CD4-positive, alpha-beta T cell treated with Interferon gamma for 1 hour (primary cell): ENCODE measurements at places on chromosomes 16 and 17.
A peak's percentile ranks its signal among the peaks of the same experiment; 100 is the strongest.

GRCh38 chr16:88058136-88058535 lies 106.9 kb downstream of the BANP start:
- DNase-seq = no peak

DNA sequence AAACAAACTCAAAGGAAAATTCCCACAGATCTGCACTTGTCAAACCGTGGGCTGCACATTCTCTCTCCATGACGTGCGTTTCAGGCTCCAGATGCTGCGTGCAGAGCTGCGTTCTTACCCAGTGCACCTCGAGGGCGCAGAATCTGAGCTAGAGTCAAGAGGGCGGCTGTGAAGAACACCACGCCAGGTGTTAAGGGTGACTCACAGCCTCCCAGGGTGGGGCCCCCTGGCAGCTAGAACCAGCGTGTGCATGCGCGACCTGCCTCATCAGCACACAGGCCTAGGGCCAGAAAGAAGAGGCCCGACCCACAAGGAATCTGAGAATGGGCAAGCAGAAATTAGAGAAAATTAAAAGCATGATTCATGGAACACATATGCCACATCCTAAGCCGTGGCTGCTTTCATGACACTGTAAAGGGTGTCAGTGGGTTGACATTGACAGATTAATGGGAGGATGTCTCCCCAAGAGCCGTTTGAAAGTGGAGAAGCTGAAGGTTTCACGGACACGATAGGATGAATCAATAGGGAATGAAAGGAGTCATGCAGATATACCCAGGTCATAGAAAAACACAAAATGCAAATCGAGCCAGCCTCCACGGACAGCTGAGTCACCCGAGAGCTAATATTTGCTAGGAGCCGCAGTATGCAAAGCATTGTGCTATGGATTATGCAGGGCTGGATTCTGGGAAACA lies 29.0 kb downstream of the MARCHF10 start:
- no peak for DNase-seq

DNA sequence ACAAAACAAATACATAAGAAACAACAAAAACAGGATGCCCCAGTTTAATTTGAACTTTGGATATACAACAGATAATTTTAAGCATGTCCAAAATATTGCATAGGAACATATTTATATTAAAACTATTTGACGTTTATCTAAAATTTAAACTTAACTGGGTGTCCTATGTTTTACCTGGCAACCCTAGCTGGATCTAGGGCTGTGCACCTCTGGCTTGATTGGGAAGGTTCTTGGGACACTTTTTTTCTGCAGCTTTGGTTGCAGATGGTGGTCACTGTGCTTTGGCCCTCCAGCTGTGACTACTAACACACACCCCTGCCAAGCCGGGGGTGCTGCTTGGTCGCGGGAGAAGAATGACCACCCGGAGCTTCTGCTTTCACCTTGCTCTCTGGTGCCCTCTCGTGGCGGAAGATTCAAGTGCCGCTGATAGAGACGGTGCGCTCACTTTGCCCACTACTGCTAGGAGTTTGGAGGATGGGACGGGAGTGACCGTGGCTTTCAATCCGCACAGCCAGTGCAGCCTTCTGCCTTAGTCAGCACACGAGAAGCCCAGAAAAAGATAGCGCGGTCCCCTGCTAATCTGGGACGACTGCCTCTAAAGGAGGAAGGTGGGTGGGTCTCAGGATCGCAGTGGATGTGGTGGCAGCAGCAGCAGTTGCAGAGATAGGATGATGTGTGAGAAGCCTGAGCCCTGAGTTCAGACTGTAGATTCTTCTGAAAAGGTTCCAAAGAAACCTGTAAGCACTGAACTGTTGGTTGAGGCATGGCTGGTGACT lies 6.7 kb downstream of the SPACA3 start:
- peak; percentile 30 for DNase-seq

DNA sequence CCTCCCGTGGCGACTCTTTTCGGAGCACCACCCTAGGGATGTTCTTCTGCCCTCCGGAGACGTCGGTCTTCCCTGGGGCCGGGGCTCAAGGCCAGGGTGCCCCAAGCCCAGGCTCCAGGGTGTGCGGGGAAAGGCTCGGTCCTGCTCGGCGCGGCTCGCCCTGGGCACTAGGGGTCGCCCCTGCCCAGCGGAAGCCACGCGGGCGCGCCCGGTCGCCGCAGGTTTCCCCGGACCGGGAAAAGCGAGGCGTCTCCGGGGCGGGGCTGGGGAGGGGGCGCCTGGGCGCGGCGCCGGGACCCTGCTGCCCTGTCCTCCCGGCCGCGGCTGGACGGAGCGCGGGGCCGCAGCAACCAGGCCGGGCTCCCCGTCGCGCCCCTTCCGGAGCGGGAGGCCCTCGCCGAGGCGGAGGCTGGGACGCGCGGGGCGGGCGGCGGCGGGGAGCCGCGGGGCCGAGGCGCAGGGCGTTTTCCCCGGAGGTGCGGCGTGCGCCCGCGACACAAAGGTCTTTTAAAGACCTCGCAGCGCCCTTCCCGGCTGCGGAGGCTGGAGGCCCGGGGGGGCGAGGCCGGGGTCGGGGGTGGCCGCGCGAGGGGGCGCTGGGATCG lies 76.4 kb downstream of the MRC2 start:
- peak; percentile 65 for DNase-seq

DNA sequence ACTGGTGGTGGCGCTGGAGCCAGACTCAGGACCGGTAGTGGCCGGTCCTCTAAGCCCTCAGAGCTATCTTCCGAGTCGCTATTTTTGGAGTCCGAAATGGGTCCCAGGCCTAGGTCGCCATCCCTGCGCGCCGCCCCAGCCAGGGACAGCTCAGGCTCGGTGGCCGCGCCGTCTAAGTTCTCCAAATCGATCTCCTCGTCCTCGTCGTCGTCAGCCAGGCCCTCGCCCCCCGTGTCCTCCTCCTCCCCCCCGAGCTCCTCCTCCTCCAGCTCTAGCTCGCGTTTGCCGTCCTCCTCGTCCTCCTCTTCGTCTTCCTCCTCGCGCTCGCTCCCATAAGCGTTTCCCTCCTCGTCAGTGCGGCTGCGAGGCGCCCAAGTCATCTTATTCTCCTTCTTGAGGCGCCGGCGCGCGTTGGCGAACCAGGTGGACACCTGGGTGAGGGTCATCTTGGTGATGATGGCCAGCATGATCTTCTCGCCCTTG lies 1.6 kb downstream of the IRX3 start:
- DNase-seq = no peak

GRCh38 chr16:27945233-27945973 lies 118.1 kb downstream of the GSG1L start:
- no peak for DNase-seq

- no peak for DNase-seq
These were observed 52.0 kb downstream of the ABHD15 start for GRCh38 chr17:29514792-29515191.

DNA sequence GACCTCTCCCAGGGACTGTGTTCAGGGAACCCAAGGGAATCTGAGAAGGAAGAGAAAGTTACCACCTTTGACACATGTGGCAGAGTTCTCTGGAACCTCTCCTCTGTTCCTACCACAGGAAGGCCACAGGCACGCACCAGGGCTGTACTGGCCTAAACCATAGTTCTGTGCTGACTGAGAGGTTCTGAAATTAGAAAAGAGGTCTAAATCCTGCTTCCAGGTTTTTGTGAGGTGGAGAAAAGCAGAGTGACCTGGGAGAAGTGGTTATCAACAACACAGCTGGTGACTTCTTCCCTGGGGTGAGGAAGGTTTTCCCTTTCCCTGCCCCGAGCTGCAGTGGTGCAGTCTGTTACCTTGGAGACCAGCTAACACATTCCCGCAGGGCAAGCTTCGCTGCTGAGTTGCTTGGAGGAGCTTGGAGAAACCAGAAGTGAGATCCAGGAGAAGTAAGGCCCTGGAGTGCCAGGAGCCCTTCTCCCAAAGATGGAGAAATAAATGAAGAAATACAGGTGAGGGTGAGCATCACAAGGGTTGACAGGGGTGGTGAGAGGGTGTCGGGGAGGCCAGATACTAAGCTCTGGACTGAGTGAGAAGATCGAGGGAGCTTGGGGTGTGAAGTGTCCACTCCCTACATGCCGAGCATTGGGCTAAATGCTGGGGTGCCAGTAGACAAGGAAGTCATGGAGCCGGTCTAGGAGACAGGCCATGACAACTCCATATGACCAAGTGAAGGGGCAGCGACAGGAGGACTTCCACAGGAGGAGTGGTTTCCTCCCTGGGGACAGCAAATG lies at the start of gene VWA3A:
Gene VWA3A (plus strand): TSS at position 399 of the 791 bp plus-strand sequence. CDS start 97 bp downstream, at position 496.
- DNase-seq = no peak

DNA sequence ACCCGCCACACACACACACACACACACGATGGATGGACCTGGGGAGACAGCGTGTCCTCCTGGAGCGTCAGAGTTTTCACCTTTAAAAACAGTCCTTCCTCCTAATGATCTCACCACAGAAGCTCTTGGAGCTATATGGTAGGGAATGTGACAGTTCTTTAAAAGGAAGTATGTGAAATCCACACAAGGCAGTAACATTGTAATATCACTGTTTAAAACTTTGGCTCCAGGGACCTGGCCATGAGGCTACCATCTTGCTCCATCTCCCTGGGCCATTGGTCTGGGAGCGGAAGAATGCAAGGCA lies 302.4 kb downstream of the SOX9 start:
- DNase-seq = no peak

- no peak for DNase-seq
These were observed 1.6 kb downstream of the SLC47A2 start for GRCh38 chr17:19714542-19715411.

- no peak for DNase-seq
These were observed 15.9 kb downstream of the LITAF start for GRCh38 chr16:11570806-11571205.

DNA sequence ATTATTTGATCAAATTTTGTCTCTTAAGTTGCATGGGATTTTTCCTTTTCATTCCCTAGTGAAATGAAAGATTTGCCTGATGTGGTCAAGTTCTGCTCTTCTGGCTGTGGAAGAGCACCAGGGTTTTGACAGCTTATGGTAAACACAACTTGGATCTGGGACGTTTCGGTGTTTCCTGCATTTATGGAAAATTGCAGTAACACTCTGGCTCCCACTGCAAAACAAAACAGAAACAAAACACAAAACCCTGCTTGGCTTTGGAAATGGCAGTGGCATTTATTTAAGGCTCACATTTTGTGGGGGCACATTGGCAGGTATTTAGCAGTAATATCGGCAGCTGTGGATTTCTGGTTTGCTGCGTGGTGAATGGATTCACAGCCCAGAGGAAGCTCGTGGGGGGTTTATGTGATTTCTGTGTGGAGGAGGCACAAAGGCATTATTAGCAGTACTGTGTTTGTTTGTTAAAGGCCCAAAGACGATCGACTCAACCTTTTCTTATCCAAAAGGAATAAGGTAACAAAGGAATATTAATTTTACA lies 377.8 kb downstream of the SNX29 start:
- DNase-seq = no peak

DNA sequence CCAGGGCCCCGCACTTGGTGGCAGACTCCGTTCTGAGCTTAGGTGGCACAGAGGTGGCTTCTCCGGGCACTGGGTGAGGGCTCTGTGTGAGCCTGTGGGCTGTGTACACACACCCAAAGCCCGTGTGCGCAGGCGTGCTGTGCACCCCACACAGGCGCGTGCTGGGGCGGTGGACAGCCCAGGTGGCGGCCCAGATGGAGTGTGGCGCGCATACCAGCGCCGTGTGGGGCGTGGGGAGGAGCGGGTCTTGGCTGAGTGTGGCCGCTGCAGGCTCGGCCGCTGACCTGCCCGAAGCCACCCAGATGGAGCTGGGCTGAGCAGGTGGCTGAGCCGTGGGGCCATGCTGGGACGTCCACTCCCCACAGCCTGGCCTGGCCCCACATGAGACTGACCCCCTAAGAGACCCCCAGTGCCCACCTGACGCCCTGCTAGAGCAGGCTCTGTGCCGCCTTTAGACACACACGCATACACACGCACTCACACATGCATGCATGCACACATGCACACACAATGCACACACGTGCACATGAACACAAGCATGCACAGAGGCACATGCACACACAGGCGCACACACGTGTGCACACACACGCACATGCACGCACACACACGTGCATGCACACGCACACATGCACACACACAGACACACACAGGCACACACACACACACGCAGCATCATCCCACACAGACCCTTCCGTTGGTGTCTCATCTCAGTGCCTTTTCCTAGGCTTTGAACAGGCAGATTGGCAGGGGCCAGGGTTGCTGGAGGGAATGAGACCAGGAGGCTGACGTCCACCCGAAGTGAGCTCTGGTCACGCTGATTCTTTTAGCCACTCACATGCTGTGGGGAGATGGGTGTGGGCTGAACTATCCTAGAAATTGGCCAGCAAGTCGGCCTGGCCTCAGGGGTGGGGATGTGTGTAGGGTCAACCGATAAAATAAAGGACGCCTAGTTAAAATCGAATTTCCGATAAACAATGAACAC lies 2.1 kb downstream of the PRR35 start:
- DNase-seq = no peak

DNA sequence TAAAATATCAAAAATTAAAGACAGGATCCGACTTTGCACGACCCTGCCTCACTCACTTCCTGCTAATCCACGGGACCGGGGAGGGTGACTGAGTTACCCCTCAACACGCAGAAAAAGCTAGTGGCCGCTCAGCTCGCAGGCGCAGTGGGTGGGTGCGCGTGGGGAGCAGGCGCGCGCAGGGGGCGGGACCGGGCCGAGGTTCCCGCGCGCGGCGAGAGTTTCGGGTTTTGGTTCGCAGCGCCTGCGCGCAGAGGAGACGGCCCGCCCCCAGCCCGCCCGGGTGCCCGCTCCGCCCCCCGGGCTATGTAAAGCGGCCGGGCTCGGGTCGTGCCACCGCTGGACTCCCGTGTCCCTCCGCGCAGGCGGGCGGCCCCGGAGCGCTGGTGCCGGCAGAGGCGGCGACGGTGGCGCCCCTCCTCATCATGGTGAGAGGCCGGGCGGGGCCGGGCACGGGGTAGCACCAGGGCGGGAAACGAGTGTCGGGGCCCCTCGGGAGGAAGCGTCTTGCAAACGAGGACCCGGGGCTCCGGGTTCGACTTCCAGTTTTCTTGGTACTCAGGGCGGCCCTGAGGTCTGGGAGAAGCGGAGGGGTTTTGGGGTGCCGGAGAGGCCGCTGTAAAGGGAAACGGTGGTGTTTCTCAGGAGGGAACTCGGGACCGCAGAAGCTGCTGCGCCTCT lies at the start of gene CNP:
Gene CNP (plus strand): TSS at position 333 of the 678 bp plus-strand sequence. CDS start 90 bp downstream, at position 423.
- DNase-seq = peak; percentile 89

GRCh38 chr16:89049484-89050118 lies 44.1 kb upstream of the ACSF3 start:
- DNase-seq = no peak

- DNase-seq = no peak
These were observed 59.9 kb downstream of the SEC14L1 start for GRCh38 chr17:77200711-77201110.

- no peak for DNase-seq
These were observed 70.2 kb downstream of the SPAG9 start for GRCh38 chr17:51050291-51051033.
